CD4-positive, alpha-beta T cell treated with Interleukin-10 for 1 hour (primary cell): ENCODE measurements at places on chromosomes 6 and 20.

DNA sequence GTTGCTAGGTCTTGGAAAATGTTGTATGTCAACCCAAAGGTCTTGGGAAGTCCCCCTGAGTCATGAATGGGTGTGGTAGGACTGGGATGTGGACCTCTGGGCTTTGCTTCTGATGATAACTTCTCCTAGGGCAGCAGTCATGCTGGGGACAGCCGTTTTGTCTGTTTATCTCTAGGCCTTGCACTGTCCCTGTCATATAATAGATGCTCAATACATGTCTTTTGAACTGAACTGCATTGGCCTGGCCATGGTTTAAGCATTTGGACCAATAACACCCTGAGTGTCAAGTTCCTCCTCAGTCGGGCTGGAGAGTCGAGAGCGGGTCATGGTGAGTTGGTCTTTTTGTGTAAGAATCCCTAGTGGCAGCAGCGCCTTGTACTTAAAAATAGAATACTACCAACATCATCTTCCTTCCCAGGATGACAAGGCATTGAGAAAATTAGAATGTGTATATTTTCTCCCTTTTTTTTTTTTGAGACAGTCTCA lies 43.1 kb downstream of the E2F3 start:
- DNase-seq = no peak

DNA sequence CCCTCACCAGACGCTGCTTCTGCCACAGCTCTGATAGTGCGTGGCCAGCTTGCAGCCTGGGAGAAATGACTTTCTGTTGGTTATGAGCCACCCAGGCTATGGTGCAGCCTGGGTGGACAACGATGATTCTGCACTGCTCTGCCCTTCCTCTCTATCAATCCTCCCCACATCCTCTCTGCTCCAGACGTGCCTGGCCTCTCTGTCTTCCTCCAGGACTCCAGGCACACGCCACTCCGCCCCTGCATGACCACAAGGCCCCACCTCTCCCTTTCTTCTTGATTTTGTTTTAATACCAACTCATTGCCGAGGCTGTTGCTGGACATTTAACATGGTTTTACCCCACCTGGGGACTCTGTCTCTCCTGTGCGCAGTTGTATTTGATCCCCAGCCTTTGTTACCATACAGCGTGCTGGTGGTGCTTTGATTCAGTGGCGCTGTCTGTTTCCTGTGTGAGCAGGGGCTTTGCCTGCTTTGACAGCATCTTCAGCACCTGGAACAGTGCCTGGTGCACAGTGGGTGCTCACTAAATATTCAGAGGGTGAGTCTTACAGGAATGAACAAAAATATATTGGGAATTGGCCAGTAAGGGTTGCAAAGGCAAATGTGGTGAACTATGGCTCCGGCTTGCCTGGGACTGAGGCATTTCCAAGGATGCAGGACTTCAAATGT lies 280.9 kb downstream of the CDH26 start:
- DNase-seq = no peak

DNA sequence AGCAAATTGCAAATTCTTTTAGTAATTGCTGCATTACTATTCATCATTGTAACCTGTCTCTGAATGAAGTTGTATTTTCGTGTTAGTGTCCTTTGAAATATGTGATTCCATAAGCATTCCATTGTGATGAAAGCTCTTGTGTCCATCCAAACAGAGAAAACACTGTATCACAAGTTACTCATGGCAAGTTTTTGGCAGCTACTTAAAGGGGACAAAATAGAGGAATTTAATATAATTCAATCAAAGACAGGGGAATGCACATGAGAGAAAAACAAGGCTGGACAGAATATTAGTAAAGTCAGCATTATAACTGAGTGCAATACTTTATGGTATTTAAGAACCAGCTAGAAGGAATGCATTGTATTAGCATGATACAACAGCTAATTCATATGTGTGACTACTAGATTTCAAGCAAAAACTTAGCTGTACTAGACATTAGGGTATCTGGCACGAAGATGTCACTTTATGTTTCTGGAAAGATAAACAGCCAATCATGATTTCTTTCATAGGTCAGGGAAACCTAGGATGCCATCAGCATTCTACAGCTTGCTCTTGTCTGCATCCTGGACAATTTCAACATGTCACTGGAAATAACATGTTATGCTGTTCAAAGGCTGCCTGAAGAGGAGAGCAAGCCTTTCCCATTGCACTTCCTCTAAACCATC lies 270.6 kb upstream of the MARCKS start:
- DNase-seq = no peak

DNA sequence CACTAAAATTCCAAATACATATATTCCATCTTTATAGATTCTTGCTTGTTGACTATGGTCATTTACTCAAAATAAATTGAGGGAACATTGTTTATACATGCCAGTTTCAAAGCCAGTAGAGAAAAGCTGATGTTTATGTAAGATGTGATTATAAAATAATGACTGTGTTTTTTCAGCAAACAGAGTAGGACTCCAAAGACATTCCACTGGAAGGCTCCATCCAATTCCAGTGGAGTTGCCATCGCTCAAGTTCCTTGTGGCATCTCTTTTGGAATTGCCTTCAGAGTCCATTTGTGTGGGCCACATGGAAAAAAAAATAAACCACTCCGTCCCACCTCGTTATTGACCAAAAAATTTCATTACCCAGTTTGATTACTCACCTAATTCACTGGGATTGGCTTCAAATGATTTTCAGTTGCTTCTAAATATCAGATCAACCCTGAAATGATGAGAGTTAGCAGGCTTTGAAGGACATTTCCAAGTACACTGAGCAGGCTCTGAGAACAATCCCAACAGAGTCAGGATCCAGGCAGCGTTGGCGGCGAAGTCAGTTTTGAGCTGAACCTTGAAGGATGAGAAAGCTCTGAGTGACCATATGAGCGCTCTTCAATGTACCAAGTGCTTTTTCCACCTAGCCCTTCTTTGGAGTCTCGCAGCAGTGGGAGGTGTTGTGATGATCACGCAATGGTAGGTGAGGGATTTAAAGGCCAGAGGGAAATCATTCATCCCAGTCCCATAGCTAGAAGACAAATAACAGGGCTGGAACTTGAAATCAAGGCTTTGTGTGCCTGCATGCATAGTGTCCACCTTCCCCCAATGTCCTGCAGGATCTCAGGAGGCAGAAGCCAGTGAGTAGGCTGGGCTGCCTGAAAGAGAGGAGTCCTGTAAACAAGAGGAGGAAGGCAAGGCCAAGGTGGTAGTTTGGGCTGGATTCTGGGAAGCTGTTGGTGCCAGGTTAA lies 281.7 kb downstream of the CDC5L start:
- DNase-seq = no peak
